ENCODE measurements at places on chromosomes 3 and 15.
A peak's percentile ranks its signal among the peaks of the same experiment; 100 is the strongest.

DNA sequence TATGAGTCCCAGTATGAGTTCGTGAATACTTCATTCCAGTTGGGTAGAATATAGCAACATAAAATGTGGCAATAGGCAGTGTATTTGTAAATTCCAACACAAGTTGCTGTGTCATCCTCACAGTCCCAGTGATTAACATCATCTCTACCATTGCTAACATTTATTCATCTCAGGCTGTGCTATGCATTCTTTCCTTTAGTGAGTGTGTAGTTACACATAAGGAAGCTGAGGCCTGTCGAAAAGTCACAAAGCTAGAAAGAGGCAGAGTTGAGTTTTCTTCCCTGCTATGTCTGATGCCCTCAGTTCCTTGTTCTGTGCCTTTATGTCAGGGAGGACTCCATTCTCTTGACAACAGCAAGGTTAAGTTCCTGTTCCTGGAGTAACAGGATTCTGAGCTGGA is 96.4 kb downstream of the FNDC3B start:
- DNase-seq, result peak; percentile 45

DNA sequence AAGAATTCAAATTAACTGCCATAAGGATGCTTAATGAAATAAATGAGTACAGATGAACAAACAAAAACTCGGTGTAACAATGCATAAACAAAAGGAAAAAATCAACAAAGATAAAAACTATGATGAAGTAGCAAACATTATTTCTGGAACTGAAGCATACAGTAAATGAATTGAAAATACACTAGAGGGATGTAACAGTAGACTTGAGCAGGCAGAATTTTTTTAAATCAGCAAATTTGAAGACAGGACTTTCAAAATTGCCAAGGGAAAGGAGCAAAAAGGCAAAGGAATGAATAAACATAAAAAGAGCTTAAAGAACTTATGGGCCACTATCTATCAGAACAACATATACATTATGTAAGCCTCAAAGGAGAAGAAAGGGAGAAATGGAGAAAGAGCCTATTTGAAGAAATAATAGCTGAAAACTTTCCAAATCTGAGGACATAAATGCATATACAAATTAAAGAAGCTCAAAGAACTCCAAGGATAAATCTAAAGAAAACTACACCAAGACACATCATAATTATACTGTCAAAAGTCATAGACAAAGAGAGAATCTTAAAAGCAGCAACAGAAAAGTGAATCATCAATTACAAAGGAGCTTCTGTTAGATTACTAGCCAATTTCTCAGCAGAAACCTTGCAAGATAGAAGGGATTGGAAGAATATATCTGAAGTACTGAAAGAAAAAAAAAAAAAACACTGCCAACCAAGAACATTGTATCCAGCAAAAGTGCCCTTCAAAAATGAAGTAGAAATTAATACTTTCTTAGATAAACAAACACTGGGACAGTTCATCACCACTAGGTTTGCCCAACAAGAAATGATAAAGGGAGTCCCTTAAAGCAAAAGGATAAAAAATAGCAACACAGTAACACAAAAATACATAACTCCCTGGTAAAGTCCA is 15.5 kb downstream of the TOP2B start:
- DNase-seq, result no peak

DNA sequence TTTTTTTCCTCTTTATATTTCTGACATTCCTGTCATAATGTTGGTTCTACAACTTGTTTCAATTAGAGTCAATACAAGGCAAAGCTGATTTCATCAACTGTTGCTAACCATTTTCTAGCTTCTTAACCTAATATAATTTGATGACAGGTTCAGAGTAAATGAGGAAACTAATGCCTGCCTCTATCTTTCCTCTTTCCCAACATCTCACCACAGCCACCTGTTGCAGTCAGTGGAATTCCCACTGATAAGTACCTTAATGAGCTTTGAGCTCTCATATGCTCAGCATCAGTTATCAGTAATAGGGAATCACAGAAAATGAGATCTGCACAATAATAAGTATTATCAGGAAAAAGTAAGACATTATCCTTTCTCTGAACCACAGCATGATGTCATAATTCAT is 241.9 kb downstream of the MEIS2 start:
- no peak for DNase-seq

DNA sequence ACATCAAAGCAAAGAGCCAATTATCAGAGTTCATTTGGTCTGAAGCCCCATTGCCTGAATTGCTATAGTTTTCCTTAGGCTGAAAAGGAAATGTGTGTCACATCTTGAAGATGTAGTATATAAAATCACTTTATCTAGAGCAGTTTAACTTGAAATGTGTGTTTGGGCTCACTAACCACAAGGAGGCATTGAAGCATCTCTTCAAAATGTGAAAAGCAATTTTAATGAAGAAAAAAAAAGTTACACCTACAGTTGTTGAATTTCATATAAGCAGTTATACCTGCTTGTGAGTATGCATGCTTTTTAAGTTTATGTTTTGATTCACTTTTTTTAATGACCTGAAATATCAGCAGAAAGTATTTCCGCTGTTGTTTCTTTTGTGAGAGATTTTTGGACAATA is 129.3 kb downstream of the IQCH start:
- DNase-seq, result no peak

- DNase-seq, result no peak
Observed at GRCh38 chr3:146380046-146380445, 89.3 kb downstream of the PLSCR2 start.

DNA sequence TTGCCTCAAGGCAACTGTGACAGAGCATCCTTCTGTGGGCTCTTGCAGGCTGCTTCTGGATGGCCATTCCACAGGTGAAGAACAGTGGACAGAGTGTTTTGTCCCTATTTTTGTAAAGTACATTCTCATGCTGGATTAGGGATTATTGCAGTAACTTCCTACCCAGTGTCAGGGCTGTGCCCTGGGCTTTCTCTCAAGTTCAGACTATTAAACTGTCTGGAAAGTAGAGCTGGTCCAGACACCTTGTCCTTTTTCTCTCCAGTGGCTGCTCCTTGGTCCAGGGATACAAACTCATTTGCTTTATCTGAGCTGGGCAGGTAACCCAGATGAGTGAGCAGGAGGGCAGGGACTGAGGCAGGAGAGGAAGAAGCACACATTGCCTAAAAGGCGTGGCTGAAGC is 37.4 kb upstream of the AGBL1 start:
- no peak for DNase-seq

DNA sequence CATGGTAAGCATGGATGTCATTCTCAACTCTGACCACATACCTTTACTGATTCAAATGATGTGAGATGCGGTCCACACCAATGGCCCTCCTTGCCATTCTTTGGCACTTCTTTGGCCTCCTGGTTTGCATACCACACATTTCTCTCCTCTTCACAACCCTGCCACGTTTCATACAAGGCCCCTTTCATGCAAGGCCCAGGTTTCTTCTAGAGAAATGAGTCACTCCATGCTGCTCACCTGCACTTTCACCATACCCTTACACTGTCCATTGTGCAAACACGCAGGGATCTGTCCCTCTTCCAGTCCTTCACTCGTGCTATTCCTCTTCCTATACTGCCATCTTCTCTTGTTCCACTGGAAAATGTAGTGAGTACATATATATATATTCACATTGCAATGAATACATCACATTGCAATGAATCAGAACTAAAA is 24.4 kb upstream of the SLC24A5 start:
- DNase-seq, result no peak

GRCh38 chr3:136250903-136251460 is 842 bp downstream of the PCCB start:
- peak; percentile 64 for DNase-seq

DNA sequence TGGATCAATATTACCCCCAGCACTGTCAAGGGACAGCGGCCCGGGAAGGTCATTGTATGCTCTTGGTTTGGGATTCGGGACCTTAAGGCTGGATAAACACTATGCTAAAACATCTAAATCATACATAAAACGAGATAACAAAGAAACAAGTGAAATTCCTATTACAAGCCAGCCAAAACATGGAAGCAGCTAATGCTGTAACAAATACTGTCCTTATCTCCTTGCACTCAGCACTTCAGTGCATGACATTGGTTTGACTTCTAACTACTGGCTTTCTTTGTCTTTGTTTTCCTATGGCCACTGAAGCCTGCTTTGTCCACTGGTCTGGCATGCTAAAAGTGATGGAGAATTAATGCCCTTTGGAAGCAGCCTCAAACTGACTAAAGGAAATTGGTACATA is 516.4 kb upstream of the DPH6 start:
- no peak for DNase-seq

- DNase-seq, result peak; percentile 20
Observed at GRCh38 chr3:17372362-17373210, 369.8 kb downstream of the TBC1D5 start.

DNA sequence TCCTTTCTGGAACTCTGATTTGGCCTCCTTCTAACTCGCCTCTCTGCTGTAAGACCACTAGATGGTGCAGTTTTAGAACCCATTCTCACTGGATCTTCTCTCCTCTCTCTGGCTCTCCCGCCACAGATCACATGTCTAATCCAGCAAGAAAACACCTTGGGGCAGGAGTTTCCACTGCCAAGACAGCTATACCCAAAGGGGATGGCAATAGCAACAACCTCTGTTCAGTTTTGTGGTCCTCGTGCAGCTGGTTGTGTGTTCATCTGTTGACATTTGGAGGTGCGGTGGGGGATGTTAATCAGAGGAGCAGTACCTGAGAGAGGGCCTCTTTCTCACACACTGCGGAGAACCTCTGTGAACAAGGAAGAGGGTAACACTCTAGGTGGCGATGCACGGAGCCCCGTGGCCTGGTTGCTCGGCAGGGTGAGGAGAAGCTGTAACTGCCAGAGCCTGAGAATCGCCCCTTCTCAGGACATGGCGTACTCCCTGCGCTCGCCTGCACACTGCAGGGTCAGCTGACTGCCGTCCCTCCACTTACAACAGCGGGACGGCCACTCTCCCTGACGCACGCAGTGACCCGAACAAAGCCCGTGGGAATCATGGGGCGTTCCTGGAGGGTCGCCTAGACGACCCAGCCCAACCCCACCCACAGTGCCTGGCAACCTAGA is at the start of gene TEX55:
TEX55 (plus strand) TSS at position 666 of the 668 bp plus-strand sequence. CDS start 25 bp downstream, outside the sequence.
- DNase-seq, result peak; percentile 87

DNA sequence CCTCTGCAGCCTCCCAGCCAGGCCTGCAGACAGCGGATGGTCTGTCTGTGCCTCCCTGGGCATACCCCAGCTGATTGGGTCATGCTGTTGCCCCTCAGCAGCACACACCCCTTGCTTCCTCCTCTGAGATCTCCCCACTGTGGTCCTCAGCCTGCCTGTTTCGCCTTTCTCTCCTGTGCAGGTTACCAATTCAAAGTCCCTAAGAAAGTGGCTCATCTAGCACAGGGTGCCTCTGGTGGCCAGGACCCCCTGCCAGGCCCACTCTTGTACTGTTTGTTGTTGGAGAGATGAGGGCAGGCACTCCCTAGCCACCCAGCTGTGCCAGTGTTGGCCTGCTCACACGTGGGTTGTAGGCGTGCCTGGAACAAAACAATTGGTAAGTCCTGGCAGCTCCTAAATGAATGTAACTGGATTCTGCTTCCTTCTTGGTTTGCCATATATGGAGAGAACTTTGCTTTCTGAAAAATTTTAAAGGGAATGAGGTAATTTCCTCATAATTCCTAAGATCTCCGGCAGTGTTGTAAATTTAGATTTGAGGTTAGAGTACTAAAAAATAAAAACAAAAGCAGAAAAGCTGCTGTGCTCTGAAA is 213.2 kb upstream of the IL12A start:
- peak; percentile 75 for DNase-seq

DNA sequence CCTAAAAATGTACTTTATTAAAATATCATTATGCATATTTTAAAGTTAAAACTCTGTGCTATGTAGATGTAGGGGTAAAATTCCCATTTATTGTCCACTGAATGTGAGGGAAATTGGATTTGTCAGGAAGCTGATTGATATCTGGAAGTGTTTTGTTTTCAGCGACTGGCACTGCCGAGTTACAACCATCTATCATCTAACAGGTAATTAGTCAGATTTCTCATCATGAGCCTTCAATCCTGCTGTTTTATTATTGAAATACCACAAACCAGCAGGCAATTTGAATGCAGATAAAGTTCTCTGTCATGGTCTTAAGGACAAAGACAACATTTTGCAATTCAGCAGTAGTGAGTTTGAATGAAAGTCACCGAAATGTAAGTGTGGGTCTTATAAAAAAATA is 40.5 kb downstream of the ZIC1 start:
- no peak for DNase-seq

DNA sequence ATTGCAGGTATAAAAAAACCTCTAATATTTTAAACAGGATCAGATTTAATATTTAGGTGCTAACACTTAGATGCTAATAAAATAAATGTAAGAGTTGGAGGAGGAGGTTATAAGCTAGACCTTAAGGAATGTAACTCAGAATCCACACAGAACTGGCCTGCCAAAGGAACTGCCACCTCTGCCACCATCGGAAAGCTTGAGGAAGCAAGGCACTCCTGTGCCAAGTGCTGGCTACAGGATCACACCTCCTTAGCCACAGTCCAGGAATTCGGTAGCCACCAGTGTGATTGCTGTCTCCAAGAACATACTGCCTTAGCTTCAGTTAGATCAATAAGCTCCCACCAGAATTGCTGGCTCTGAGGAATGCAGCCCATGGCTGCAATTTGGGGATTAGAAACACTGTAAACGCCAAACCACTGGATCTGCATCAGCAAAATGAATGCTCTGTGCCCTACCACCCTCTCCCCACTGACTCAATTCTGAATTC is 58.0 kb downstream of the FRMD5 start:
- DNase-seq, result peak; percentile 7

Measured in GM03348 (cell line).